ENCODE measurements at places on chromosomes 6 and 20. TPM values are rescaled to one million over a fixed set of nuclear protein-coding genes. Genes with fewer than 3 reads are reported as not detected.

The PTCHD4 gene
- 0.23 TPM for polyA plus RNA-seq

GRCh38 chr6:162149786-162150185 lies 577.8 kb downstream of the PRKN start:
- no peak for DNase-seq

DNA sequence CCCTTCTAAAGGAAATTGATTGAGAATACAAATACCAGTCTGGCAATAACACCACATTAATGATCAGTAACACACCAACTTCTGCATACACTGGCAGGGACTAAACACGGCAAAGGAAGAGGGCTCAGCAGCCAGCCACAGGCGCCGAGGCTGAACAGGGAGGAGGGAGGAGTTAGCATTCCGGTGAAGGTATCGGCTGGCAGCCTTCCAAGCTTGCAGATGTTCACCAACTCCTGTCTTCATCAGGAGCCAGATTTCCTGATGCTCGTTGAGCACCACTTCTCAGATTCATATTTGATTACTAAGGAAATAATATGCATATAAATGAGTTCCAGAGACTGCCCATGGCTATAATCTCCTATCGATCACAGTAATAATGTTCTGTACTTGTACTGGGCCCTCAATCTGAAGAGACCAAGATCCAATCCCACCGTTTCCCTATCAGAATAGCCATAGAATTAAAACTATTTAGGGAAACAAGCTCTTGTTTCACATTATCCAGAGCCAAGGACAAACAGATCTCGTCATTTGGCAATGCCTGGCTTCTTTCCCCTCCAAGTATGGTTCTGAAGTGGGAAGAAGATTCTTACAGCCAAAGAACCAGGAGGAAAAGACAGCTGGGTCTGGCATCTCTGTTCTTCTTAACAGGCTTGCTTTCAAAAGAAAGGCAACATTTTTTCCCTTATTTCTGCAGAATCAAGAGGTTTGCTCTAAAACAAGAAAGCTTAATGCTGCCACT lies 42.2 kb downstream of the GFOD1 start:
- DNase-seq, result no peak

The HDGFL1 gene
- polyA plus RNA-seq, result not detected

GRCh38 chr20:1187605-1188171 lies 2.9 kb upstream of the TMEM74B start:
- no peak for DNase-seq

DNA sequence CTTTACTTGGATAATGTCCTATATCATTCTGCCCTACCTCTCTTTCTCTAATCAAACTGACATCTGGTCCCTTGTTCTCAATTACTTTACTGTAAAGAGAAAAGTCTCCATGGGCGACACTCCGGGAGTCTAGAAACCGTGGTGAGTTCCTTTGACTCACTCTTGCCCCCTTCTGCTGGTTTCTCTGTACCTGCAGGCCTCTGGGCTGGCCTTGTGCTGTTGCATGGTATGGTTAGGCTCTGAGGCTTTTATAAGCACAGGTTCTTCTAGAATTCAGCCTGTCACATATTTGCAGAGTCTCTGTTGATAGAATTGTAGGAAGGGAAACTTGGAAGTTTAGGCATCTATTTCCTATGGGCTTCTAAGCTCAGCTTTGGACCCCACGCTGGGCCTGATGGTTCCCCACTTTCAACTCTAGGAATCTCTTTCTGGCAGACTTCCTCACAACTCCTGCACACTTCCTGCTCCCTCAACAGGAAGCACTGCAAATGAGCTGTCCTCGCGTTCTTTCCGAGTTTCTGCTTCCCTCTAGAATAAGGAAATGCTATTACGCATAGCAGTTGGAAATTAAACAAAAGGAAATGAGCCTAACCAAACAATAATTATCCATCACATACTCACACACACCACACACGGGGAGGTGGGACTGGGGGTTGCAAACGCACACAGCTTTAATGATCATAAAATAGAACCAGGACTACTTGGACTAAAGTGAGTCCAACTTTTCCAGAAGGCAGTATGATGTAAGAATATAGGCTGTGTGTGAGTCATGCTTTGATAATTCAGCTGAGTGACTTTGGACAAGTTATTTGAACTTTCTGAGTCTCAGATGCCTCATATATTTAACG lies 683.3 kb downstream of the QKI start:
- peak; percentile 45 for DNase-seq

The BPI gene
- polyA plus RNA-seq, result 0.98 TPM

DNA sequence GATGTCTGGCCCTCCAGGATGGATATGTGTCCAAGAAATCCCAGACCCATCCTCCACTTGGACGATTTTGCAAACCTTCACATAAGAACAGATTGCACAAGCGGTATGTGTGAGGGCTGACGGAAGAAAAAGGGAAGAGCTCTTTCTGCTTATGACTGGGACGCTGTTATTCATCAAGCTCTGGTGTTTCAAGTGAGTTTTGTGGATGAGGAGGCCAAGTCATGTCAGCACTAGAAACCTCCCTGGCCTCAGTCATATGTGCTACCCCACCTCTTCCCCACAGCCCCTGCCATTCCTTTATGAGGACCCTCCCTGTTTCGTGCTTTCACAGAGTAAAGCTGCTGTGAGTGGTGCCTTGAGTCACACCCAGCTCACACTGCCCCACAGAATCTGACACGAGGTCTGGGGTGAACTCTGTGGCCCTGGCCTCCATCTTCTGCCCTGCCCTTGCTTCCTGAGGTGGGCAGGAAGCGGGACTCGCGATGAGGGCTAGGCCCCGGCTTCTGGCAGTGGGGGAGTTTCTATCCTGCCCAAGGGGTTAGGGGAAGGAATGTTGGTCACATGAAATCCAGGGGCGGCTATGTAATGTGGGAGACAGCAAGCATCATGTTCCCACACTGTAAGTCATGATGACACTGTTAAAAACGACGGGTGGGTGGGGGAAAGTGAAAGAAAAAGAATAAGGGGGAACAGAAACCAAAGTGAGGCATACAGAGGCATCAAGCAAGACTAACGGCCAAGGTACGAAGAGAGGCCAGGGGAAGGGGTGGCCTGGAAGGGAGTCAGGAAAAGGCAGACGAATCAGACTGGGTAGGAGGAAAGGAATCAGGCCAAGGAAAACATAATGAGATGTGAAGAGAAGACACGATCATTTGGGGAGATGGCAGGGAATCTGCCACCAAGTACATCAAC lies 78.1 kb downstream of the PRDM1 start:
- DNase-seq, result peak; percentile 46

- DNase-seq, result no peak
These were observed 31.2 kb upstream of the SHLD1 start for GRCh38 chr20:5718896-5719595.

- no peak for DNase-seq
These were observed 25.1 kb upstream of the PNPLA1 start for GRCh38 chr6:36244641-36245280.

The RPP21 gene
- polyA plus RNA-seq, result 49.2 TPM

- DNase-seq, result no peak
These were observed 16.2 kb upstream of the CLDN20 start for GRCh38 chr6:155247618-155248007.

- DNase-seq, result no peak
These were observed 21.3 kb upstream of the SLC22A7 start for GRCh38 chr6:43276577-43277305.

The SCUBE3 gene
- polyA plus RNA-seq, result 3.6 TPM

Measured in right lung (tissue), 10 donors.